Mammary epithelial cell (primary cell): ENCODE measurements at places on chromosomes 12 and 14. TPM values are rescaled to one million over a fixed set of nuclear protein-coding genes. Genes with fewer than 3 reads are reported as not detected.

GRCh38 chr12:46473634-46474329 is 101.2 kb upstream of the SLC38A2 start:
- DNase-seq = peak; percentile 83

Gene SLC7A7
- 1.0 TPM for total RNA-seq

DNA sequence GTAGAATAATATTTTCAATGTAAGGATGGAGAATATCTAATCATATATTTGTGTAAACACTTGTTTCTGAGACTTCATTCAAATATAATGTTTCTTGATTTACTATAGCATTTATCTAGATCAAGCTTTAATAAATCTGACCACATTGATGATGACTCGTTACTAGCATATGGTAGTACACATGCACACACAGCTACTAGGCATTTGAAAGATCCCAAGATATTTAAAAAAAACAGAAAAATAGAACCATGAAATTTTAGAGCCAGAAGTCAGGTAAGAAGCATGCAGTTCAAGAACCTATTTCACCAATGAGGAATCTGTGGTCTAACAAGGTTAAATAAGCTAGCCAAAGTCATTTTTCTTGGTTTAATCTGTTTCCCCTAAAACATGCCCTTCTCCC is 32.0 kb downstream of the DCP1B start:
- peak; percentile 29 for DNase-seq

- DNase-seq = no peak
Observed at GRCh38 chr12:110649341-110649847, 35.5 kb downstream of the TCTN1 start.

DNA sequence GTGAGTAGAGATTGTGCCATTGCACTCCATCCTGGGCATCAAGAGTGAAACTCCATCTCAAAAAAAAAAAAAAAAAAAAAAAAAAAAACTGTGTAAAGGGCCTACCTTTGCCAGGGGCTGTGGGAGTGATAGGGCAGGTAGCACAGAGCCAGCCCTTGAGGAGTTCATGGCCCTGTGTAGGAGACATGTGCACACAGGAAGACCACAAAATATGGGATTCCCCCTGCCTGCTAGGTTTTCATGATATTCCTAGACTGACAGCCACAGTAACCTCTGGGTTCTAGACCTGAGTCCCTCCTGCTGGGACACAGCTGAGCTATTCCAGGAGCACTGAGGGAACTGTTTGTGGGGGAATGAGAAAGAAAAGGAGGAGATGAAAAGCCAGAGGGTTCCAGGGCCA is 8.3 kb upstream of the SPTSSA start:
- no peak for DNase-seq

DNA sequence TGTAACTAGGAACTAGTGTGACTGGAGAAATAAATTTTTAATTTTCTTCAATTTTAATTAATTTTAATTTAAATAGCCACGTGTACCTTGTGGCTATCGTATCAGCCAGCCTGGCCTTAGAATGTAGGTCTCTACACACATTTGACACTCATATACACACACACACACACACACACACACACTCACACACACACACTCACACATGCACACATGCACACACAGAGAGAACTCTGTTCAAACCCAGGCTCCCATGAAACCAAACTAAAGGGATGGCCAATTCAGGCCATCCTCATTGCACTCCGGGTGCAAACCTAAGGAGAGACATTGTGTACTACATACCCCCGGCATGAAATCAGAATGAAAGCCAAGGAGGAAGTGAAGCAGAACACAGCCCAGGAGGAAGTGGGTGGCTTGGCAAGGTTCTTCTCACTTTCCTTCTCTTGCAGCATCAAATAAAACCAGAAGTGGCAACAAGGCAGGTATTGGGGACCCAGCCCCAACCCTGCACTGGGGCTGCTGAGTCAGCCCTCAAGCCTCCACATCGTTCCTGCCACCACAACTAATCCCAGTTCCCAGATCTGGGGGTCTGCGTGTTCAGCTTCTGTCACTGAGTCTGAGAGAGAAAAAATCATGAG is 26.2 kb upstream of the CHPT1 start:
- no peak for DNase-seq

DNA sequence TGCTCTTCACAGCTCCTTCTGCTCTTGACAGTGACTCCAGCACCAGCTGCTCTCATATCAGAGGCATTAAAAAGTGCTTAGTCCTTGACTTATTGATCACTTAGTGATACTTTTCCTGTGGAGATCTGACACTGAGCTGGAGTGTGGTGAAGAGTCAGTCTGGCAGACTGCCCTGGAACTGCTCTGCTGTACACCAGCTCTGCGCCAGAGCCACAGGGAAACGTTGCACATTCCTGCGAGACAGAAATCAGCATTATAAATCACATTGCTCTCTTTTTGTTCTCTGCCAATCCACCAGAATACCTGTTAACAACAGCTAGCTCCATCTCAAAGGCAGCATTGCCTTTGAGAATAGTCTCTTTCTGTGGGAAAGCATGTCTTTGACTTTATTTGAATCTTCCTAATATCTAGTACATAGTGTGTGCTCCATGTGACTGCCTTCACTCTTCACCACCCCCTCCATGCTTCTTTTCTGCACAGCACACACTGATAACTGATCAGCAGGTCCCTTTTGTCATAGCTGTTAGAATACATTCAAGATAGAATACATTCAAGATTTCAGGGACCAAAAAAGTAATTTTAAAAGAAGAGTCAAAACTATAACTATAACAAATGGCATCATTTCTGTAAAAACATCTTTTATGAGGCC is 48.2 kb upstream of the VSX2 start:
- no peak for DNase-seq

- no peak for DNase-seq
Observed at GRCh38 chr14:34098985-34099349, 148.1 kb upstream of the EGLN3 start.

Gene SLC38A6
- 46.5 TPM for total RNA-seq

DNA sequence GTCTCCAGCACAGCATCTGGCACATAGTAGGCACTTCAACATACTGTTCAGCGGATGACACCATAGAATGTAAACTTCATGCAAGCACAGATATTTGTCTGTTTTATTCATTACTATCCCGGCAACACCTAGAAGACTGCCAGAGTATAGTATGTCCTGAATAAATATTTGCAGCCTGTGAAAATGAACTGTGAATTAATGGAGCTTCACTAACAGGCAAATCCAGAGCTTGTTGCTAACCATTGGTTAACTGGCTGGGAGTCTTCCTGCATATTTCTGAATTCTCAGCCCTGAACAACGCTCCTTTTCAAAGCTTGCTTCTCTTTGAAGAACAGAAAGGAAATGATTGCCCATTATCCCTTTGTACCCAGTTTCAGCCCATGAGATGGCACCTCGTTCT is 243.3 kb upstream of the CRY1 start:
- DNase-seq = no peak

Gene PLXNC1
- total RNA-seq = 3.2 TPM

- DNase-seq = no peak
Observed at GRCh38 chr14:71695611-71696350, 236.4 kb upstream of the RGS6 start.

Gene TBX5
- total RNA-seq = not detected in 2 replicates

- no peak for DNase-seq
Observed at GRCh38 chr12:95208678-95209077, 8.6 kb downstream of the FGD6 start.

GRCh38 chr12:26557326-26557725 is 275.7 kb downstream of the ITPR2 start:
- DNase-seq = no peak

Gene CARMIL3
- total RNA-seq = 0.31 TPM in 1 of 2 replicates, not detected in the other

DNA sequence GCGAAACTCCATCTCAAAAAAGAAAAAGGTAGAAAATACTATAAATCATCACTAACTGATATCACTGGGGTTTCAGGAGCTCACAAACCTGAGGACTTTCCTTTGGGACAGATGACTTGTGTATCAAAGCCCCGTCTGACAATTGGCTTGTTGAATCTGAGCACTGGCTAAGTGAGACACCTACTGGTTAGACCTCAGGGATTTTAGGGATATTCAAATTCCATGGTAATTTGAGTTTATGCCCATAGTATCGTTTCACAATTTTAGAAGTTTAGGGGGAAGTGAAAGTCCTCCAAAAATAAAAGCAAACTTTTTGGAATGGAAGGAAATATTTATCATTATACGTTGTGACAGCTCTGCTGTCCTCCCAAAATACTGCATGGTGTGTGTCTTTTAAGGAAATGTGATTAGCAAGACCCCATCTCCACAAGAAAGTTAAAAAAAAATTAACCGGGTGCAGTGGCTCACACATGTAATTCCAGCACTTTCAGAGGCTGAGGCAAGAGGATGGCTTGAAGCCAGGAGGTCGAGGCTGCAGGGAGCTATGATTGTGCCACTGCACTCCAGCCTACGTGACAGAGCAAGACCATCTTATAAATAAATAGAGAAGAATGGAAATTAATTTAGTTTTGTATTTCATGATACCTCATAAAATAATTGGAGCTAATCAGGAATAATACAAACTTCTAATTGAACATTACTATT is 49.2 kb downstream of the FBXL14 start:
- no peak for DNase-seq

DNA sequence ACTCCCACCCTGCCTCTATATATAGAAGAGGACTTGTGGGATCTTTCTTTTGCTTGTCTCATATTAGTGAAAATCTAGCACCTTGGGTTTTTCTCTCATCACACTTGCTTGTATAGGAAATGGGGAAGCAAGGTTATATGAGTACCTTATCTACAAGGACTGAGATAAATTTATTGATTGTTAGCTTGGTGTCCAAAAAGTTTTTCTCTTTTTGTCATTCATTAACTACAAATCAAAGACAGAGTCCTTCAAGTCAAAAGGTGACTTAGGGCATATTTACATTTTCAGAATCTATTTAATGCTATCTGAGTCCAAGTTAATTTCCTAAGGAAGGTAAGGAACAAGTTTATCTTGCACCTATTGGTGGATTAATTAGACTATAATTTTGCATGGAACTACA is 92.7 kb downstream of the SNAPC1 start:
- no peak for DNase-seq
